CD4-positive, alpha-beta T cell treated with Interleukin-2 at 100 ng/mL for 4 hours (primary cell): ENCODE measurements at places on chromosomes 16 and 17.

DNA sequence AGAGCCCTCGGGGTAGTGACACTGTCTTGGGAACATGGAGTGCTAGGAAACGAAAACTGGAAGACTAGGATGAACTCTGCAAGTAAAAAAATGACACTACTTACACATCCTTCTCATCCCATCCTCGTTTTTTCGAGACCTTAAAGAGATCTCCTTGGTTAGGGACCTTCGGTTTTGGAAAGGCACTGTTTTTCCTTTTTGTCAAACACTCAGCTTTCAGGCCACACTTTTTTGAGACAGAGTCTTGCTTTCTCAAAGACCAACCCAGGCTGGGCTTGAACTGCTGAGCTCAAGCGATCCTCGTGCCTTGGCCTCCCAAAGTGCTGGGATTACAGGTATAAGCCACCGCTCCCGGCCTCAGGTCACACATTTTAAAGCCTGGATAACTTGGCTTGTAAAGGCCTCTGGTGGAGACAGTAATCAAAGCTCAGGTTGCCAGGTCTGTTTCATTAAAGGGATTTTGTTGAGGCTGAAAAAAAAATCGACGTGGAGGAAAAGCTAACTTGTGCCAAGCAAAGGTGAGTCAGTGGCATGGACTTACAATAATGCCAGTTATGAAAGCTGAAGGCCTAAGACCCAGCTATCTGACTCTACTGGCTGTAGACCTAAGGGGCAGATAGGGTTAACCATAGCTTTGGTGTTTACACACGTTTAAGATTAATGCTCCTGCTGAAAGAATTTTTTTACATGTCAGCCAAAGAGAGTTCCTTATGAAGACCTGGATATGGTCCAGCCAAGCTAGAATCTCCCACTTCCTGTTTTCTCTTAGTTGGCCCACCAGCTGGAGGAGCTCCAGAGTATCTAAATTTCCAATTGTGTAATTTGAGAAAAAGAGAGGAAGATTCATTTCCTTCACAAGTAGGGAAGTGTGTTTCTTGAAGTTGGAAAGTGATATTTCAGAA, 823 bp downstream of the NBR1 start:
- DNase-seq = peak; percentile 8

- no peak for DNase-seq
Observed at GRCh38 chr17:30219833-30220232, 15.7 kb downstream of the SLC6A4 start.

GRCh38 chr17:48255759-48256158, 148.2 kb downstream of the SNX11 start:
- DNase-seq = no peak

DNA sequence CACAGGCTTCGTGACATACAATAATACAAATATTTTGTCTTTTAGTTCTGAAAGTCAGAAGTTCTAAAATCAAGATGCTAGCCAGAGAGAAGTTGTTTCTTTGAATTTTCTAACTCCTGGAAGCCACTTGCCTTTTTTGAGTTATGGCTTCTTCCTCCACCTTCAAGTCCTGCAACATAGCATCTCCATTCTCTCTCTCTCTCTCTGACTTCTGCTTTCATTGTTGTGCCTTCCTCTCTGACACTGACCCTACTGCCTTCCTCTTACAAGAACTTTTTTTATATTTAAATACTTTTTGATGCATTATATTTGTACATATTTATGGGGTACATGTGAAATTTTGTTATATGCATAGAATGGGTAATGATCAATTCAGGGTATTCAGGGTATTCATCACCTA, 205.9 kb downstream of the MAP2K6 start:
- DNase-seq = no peak

DNA sequence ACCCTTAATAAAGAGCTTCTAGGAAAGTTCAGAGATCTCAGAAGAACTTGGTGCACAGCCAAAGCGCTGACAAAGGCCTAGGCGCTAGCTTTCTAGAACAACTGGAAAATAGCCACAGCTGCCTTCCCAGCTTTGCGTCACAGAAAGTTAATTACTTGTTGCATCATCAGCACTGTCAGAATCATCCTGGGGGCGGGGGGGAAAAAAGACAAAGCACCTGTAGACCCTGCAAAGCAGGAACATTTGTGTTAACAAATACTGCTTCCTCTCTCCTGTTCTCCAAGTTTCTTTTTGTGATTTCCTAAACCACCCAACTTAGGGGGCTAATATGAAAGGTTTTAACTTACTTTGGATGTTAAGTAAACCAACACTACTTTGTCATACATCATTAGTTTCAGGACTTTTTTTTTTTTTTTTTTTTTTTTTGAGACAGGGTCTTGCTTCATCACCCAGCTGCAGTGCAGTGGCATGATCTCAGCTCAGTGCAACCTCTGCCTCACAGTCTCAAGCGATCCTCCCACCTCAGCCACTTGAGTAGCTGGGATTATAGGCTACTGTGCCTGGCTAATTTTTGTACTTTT, 4.8 kb upstream of the AARSD1 start:
- no peak for DNase-seq

GRCh38 chr16:9119795-9120194, 28.4 kb downstream of the HAPSTR1 start:
- no peak for DNase-seq

- no peak for DNase-seq
Observed at GRCh38 chr16:54447576-54448440, 161.2 kb upstream of the IRX3 start.

GRCh38 chr17:77729587-77729986, 228.9 kb upstream of the TNRC6C start:
- no peak for DNase-seq

- DNase-seq = no peak
Observed at GRCh38 chr16:80573700-80574120, 32.9 kb downstream of the DYNLRB2 start.

DNA sequence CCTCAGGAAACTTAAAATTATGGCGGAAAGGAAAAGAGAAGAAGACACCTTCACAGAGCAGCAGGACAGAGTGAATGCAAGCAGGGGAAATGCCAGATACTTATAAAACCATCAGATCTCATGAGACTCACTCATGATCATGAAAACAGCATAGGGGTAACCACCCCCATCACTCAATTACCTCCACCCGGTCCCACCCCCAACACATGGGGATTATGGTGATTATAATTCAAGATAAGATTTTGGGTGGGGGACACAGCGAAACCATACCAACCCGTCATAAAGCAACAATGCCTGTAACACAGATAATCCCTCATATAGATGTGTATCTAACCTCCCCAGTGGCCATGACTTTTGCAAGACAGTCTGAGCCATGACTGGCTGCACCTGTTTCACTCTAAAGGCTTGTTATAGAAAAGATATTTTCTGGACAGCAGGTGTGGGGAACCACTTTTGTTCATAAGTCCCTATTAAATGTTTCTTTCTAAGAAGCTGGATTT, 7.0 kb upstream of the GSDMA start:
- DNase-seq = no peak

DNA sequence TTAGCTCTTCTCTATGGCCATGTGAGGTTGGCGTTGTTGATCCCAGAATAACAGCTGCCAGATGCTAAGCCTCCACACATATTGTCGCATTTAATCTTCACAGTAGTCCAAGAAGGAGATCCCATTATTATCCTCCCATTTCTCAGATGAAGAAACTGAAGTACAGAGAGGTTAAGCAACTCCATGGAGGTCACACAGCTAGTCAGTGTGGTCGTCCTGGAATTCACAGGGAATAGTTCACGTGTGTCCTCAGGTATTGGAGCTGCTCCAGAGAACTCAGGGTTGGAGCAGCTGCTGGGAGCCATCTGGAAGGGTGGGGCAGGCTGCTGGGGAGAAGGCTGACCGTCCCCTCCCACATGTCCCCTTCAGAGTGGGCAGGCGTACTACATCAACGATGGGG, 19.5 kb downstream of the SDR42E2 start:
- no peak for DNase-seq

- DNase-seq = no peak
Observed at GRCh38 chr17:8887834-8888703, 20.6 kb upstream of the PIK3R6 start.

DNA sequence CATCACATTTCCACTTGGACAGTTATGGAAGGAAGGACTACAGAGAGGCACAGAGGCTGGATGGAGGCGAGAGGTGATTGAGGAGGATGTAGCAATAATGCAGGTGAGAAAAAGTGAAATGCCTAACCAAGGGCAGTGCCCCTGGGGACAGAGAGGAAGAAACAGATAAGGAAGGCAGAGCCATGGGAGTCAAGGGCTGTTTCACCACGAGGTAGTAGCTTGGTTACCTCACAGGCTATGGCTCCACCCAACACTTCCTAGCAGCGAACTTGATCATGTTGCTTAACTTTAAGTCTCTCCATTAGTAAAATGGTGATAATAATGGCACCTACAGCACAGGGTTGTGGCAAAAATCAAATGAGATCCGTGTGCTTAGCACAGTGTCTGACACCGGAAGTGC, 83.9 kb downstream of the YPEL2 start:
- no peak for DNase-seq

- DNase-seq = no peak
Observed at GRCh38 chr17:11610999-11611566, 12.8 kb downstream of the DNAH9 start.

GRCh38 chr17:28878158-28878910, 19.2 kb downstream of the FLOT2 start:
- DNase-seq = no peak

DNA sequence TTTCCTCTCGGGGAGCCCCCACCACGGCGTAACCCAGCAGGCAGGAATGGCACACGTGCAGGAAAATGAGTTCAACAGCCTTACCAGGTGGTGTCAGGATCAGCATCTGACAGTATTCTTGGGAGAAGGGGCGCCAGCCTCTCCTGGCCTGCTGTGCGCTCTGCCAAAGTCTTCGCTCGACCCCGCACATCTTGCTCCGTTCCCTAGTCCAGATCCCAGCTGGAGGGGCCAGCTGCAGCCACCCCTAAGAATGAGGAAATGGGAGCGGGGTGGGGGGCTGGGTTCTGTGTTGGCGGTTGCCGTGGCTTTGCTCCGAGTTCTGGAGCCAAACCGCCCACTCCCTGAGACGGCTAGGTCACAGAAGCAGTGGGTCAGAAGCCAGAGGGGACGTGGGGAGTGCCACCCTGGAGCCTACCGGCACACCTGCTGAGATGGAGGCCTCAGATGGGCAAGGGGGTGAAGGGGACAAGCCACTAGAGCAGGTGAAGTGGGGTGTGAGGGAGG, at the start of gene CHCT1:
Gene CHCT1 (plus strand): TSS at position 328 of the 504 bp plus-strand sequence. CDS start 104 bp downstream, at position 432.
- DNase-seq = no peak

DNA sequence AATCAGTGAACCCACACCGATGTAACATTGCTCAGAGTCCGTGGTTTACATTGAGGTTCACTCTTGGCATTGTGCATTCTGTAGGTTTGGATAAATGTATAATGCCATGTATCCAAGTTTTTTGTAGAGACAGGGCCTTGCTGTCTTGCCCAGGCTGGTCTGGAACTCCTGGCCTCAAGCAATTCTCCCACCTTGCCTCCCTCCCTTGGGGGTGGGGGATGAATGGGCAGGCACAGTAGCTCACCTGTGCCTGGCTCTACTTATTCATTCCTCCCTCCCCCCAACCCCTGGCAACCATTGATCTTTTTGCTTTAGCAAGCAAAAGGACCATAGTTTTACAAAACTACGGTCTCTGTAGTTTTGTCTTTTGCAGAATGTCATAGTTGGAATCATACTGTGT, 181.4 kb downstream of the SPECC1 start:
- no peak for DNase-seq

DNA sequence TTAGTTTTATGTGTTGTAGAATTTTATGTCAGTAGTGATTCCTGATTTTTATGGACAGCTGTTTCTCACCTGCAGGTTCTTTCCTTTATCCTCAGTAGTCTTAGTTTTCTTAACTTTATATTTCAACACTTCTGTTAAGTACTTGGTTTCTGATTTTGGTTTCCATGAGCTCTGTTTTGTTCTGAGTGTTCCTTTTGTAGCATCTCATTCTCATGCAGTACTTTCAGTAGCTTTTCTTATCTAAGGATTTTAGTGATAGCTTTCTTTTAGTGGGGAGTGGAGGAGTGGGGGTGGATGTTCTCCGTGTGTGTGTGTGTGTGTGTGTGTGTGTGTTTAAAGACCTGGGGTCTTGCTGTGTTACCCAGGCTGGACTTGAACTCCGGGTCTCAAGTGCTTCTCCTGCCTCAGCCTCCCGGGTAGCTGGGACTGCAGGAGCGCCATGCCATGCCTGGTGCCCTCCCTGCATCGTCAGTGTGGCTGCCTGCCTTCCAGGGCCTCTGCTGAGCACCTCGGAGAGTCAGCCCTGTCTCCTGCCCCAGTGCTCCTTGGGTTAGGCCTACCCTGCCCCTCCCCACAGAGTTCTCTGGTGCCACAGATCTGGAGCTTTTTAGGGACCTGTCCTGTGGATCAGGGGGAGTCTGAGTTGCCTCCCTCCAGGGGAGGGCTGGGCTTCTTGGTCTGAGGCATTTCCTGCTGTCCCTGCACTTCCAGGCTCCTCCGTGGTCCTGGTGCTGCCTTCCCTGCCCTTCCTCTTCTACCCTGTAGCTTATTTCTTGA, 4.3 kb upstream of the ZNF750 start:
- no peak for DNase-seq

DNA sequence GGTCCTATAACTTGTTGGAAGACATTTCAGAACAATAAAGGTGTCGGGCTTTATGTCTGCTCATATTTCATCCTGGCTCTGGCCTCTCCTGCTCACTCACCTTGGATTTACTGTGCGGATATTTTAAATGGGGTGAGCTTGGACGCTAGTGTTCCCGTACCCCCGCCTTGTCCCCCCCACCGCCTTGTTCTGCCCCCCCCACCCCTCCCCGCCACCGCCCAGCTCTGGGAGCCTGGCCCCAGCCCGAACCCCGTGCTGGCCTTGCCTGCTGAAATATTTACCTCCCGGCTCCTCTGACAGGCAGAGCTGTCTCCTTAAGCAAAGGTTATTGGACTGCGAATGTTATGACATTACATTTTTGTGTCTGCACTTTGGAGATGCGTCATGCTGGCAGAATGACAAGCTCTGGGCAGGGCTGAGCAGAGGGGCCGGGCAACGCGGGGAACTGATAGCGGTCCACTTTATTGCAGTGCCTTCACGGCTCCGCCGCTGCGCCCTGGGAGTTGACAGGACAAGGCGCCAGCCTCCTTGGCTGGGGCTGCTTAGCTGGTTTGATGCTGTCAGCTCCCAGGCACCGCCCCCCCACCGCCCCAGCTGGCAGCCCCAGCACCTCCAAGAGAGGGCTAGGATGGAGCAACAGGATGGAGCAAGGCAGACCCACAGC, 222.5 kb upstream of the GSE1 start:
- no peak for DNase-seq

- DNase-seq = no peak
Observed at GRCh38 chr16:68310437-68310773, 341 bp downstream of the SLC7A6OS start.

DNA sequence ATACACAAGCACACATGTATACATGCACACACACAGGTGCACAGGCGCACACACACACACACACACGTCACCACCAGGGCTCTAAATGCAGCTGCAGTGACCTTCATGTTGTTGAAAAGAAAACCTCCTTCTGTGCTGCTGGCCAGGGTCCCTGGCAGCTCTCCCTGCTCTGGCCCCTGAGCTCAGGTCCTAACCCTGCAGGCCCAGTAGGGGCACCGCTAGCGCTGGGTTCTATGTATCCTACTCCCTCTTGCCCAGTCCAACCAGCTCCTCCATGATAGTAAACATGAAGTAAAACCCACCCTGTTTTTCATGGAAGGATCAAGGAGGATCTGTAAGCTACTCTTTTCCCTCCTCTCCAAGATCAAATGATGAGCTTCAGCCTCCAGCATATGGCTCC, 172.8 kb downstream of the RBFOX3 start:
- DNase-seq = no peak

GRCh38 chr16:23227529-23227928, 45.0 kb downstream of the SCNN1G start:
- DNase-seq = no peak
